Type B pancreatic cell (in vitro differentiated cells): ENCODE measurements at places on chromosomes 1 and 21. TPM values are rescaled to one million over a fixed set of nuclear protein-coding genes. Genes with fewer than 3 reads are reported as not detected.

The CLCA2 gene
- total RNA-seq: 0.60 and 3.8 TPM in 2 replicates

The SOAT1 gene
- total RNA-seq: 43.7 and 53.1 TPM in 2 replicates

The LY9 gene
- total RNA-seq: not detected in 2 replicates

DNA sequence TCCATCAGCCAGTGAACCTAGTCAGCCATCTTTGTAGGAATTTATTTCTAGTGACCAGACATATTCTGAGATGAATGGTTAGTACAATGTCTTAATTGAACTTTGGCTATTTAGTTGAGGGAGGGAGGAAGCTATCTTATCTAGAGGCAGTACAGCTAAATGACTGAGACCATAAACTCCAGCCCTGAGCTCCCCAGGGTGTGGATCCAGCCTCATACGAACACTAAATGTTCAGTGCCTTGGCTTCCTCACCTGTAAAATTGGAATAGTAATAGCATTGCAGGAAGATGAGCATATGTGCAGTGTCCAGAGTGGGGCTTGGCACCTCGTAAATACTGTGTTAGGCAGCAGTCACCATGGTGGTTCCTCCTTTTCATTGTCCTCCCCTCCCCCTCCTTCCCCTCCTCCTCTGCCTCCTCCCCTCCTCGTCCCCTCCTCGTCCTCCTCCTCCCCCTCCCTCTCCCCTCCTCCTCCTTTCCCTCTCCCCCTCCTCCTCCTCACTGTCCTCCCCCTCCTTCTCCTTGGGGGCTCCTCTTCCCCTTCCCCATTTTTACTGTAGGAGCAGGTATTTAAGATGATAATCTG, 108.2 kb downstream of the GALNT2 start:
- H3K27ac ChIP-seq: no peak overlapping the region
- H3K4me1 ChIP-seq: peaks cover 12% of the 10 kb centered on the region
- H3K36me3 ChIP-seq: peaks cover 18% of the 10 kb centered on the region
- no peaks in the 10 kb centered on the region for H3K27me3 ChIP-seq

GRCh38 chr1:9316080-9316444, 23.4 kb downstream of the SPSB1 start:
- H3K27me3 ChIP-seq: no peaks in the 10 kb centered on the region
- no peak overlapping the region for H3K27ac ChIP-seq
- H3K4me3 ChIP-seq: no peak overlapping the region
- no peak for DNase-seq
- H3K4me1 ChIP-seq: peaks cover 20% of the 10 kb centered on the region

The ASTN1 gene
- 1.8 and 24.9 TPM in 2 replicates for total RNA-seq

The ACKR1 gene
- total RNA-seq: 0.17 and 0.63 TPM in 2 replicates

DNA sequence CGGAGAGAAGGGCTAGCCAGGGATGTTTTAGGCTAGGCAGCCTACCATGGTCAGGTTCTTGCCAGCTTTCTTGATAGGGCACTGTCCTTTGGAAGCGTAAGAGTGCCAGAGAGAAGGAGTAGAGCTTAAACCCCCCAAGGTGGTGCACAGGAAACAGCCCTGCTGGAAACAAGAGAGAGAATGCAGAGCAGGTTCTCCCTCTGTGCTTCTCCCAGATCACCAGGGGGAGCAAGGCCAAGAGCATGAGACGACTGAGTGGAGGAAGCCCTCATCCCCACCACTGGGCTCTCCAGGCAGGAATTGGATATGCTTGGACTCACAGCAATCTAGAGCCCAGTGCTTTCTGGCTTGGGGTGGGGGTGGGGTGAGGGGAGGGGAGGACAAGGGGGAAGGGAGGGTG, 49.8 kb downstream of the ATP2B4 start:
- no peak for DNase-seq
- peak overlapping the region; percentile 46 for H3K27ac ChIP-seq
- H3K4me1 ChIP-seq: peaks cover 55% of the 10 kb centered on the region
- H3K4me3 ChIP-seq: no peak overlapping the region
- no peaks in the 10 kb centered on the region for H3K27me3 ChIP-seq

- no peaks in the 10 kb centered on the region for H3K4me1 ChIP-seq
- H3K27ac ChIP-seq: no peak overlapping the region
- no peaks in the 10 kb centered on the region for H3K27me3 ChIP-seq
- no peak overlapping the region for H3K4me3 ChIP-seq
- H3K36me3 ChIP-seq: no peaks in the 10 kb centered on the region
- no peak for DNase-seq
Observed at GRCh38 chr1:87243573-87243972, 85.1 kb upstream of the LMO4 start.

The MORC3 gene
- 23.6 and 26.9 TPM in 2 replicates for total RNA-seq
